Osteocyte (in vitro differentiated cells): ENCODE measurements at places on chromosomes 4 and X.

- no peak for DNase-seq
These were observed 58.2 kb upstream of the C4orf50 start for GRCh38 chr4:6076391-6076790.

GRCh38 chr4:168886351-168886750, 123.7 kb downstream of the CBR4 start:
- DNase-seq = no peak

DNA sequence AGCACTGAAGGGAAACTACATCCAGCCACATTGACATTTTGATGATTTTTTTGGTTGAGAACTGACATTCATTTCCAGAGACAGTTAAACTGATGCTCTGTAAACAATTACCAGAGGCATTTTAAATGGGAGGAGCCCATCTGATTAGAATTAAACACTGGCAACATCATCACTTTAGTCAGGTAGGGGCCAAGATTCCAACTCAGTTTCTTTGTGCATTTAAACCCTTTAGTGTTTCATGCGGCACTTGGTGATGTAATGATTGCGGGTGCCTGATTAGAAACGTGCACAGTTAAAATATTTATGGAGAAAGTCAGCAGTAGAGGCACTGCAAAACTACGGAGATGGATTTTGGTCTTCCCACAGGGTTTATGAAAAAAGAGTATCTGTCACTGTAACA, 16.1 kb downstream of the TNIP3 start:
- DNase-seq = no peak

GRCh38 chrX:100980608-100981497, 11.3 kb downstream of the ARL13A start:
- no peak for DNase-seq

GRCh38 chrX:11757397-11757718, 679 bp upstream of the MSL3 start:
- DNase-seq = no peak

DNA sequence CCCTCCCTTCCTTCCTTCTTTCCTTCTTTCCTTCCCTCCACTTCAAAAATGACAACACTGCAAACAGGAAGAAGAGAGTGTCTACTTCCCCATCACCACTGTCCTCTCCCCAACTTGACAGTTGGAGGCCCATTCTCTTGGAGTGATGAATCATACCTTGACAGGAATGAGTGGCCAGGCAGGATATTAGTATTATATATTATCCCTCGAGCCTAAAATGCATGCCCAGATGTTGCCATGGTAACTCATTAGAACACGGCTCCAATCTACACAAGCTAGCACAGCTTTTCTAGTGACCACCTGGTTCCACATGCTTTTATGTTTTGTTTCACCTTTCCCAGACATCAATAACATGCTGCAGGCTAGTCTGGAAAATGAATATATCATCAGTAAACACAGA, 71.3 kb upstream of the LHFPL1 start:
- DNase-seq = no peak

- no peak for DNase-seq
These were observed 496.3 kb downstream of the PDGFC start for GRCh38 chr4:156475322-156475721.

- no peak for DNase-seq
These were observed 302.5 kb downstream of the PCDH7 start for GRCh38 chr4:31022702-31023101.

GRCh38 chrX:66232296-66232695, 68.2 kb downstream of the HEPH start:
- no peak for DNase-seq

DNA sequence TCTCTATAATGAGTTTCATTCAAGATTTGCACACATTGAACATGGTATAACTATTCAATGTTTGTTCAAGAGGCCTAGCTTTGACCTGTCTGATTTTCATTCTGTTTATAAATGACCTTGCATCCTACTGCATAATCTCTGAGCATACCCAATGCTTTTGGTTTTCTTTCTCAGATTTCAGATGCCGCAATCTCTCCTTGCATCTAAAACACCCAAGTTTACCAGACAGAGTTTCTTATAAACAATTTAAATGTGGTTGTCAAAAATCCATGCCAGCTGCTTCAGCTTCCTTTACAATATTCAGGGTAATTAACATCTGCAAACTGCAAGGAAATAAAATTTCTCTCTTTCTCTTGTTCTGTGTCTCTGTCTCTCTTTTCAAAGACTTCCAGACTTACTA, 123.0 kb upstream of the PCDH18 start:
- no peak for DNase-seq

DNA sequence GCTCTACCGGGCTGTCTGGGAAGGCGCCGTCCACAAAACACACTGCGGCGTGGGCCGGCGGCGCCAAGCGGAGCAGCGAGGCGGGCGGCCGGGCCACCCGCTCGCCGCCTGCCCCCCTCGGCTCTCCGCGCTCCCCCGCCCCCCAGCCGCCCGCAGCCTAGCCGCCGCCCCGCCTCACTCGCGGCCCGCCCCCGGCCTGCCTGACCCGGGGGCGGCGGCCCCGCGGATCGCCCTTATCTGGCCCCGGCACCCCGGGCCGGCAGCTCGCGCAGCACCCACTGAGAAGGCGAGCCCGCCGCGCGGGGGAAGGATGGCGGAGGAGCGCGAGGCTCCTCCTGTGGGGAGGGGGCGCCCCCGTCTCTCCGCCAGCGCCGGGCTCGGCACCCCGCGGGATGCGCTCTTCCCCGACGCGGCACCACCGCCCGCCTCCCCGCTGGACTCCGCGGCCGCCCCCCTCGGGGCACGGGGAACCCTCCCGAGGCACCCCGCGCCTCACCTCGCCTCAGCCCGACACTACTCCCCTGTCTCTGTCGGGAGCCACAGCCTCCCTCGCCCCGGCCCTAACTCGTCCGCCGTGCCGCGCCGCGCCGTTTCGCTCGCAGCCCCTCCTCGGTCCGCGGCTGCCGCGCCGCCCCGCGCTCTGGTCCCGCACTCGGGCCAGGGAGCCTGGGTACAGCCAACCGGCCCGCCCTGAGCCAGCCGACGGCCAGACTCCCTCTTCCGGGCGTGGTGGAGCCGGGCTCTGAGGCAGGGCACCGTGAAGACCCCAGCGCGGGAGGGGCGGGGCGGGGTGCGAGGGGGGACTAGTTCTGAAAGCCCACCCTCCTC, 566 bp downstream of the ATP11C start:
- DNase-seq = peak; percentile 87

GRCh38 chrX:116230130-116230898, 59.8 kb downstream of the AGTR2 start:
- DNase-seq = no peak

- DNase-seq = no peak
These were observed 34.6 kb upstream of the PRRG1 start for GRCh38 chrX:37314531-37314930.

DNA sequence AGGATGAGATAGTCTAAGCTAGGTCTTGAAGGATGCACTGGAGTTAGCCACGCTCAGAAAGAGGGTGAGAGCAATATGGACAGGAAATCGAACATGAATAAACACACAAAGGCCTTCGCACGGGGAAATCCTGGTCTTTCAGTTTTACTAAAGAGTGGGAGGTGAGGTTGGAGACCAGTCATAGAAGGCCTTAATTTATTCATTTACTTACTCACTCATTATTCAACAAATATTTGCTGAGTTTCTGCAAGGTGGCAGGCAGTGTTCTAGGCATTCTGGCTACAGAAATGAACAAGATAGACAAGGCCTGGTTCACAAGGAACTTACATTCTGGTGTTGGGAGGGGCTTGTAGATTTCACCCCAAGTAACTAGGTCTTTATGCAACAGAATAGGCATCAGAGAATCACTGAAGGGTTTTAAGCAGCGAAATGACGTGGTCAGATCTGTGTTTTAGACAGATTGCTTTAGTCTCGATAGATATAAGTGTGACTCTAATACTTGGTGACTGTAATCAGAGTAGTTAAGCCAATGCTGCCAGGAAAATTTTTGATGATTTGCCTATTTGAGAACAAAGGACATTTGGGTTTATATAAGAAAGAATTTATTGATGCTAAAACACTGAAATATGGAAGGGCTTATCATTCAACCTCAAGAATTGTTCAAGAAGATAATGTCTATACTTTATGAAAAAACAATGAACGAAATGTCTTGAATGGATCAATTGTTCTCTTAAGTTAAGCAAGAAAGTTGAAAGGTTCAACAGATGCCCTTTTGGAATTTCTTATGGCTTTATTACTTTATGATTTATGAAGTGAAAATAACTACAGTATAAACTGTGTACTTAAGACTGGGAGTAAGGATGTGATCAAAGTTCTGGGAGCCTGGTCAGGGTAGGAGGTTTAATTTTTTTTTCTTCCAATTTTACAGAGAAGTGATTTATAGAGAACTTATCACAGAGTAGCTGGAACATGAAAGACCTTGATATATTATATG, 184.4 kb upstream of the CASK start:
- DNase-seq = no peak

DNA sequence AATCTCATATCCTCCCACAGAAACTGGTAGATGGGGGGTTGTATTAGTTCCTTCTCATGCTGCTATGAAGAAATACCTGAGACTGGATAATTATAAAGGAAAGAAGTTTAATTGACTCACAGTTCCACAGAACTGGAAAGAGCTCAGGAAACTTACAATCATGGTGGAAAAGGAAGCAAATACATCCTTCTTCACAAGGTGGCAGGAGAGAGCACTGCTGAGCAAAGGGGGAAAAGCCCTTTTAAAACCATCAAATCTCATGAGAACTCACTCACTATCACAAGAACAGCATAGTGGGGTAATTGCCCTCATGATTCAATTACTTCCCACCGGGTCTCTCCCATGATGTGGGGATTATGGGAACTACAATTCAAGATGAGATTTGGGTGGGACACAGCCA, 250.5 kb upstream of the GPRIN3 start:
- no peak for DNase-seq

DNA sequence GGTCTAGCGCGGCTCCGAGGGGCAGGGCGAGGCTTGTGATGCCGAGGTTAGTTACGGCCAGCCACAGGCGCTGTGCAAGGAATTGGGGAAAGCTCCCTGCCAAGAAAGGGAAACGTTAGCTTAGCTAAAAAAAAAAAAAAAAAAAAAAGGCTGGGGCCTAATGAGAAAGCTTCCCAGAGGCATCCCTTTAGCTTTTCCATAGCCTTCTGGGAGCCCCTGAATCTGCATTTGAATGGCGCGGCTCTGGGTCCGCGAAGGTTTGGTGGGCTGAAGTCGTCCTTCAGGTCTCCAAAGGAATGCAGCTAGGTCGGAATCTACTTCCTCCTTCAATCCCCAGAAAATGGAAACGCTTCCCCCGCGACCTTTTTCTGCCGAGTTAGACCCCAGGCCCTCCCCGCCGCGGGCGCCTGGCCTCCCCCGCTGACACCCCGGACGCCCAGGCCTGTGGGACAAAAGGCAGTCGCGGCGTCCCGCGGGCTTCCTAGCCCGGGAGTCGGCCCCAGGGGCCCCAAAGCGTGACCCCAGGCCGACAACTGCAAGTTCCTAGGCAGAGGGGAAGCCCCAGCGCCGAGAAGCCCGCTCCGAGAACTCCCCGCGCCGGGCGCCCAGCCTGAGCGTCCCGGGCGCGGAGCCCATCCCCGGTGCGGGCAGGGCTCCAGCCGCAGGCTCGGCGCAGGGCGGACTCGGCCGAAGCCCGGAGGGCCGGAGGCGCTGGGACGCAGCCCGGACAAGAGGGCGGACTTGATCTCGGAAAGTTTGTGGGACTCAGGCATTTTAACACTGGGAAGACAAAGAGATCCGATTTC, 605 bp upstream of the FAT1 start:
- peak; percentile 86 for DNase-seq

DNA sequence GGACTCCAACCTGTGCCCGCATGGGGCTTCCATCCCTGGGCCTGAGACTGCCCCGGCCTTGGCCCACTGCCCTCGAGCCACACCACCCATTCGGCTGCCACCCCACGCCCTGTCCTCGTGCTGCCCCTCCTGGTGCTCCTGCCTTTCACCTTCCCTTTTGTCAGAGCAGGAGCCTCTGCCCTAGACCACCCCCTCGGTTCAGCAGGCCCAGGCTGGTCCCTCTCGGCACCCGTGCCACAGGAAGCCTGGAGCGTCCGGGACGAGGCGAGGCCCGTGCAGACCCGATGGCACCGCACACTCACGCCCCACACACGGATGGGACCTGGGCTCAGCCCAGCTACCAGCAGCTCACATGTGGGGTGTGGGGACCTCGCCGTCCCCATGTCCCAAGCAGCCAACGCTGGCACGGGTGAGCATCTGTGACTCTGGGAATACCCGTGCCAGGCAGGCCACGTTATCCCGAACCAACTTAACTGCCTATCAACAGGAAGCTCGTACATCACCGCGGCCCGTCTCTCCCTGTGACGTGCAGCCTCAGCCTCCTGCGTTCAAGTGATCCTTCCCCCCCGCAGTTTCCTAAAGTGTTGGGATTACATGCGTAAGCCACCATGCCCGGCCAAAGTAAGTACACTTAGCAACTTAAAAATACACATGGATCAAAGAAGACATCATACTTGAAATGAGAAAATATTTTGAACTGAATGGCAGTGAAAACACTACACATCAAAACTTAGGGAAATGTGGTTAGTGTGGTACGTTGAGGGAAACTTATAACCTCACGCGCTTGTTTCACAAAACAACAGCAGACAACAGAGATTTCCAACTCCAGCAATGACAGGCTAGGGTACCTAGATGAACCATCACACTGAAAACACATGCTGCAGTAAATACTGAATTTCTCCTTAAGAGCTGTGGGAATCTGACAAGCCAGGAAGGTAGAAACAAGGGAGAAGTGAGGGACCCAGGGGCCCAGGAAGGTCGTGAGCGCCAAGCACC, 29.0 kb downstream of the LRPAP1 start:
- no peak for DNase-seq

GRCh38 chr4:40038977-40039376, 17.7 kb upstream of the N4BP2 start:
- no peak for DNase-seq

- DNase-seq = no peak
These were observed 390.9 kb downstream of the FAT4 start for GRCh38 chr4:125705681-125706080.

- DNase-seq = no peak
These were observed 57.8 kb downstream of the RS1 start for GRCh38 chrX:18613930-18614639.

DNA sequence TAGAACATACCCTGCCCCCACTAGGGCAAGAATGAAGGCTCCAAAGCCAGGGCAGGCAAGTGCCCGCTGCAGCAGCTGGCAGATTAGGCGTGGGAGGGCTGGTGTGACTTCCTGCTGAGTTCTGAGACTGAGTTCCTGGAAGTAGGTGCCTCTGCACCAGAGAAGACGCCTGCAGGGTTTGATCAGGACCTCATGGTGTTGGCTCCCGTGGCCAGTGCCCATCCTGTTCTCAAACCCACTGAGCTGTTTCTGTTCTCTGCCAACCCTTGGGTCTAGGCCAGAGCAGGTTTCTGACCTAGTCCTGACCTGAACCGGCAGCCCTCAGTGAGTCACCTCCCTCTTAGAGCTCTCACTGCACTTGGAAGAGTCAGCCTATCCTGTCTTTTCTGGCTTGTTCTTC, 220.7 kb downstream of the HS6ST2 start:
- peak; percentile 67 for DNase-seq

DNA sequence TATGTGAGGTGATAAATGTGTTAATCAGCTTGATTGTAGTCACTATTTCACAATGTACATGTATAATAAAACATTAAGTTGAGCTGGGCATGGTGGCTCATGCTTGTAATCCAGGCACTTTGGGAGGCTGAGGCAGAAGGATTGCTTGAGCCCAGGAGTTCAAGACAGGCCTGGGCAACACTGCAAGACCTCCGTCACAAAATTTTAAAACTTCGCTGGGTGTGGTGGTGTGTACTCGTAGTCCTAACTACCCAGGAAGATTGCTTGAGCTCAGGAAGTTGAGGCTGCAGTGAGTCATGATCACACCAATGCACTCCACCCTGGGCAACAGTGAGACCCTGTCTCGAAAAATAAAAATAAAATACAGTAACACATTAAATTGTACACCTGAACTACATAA, 20.1 kb downstream of the LYAR start:
- DNase-seq = no peak

GRCh38 chr4:10134141-10134540, 17.5 kb upstream of the WDR1 start:
- DNase-seq = no peak
